ENCODE measurements at places on chromosomes 13 and 19. TPM values are rescaled to one million over a fixed set of nuclear protein-coding genes. Genes with fewer than 3 reads are reported as not detected.

Gene PRSS57
- polyA plus RNA-seq, result 0.35 TPM

Gene CATSPERD
- 1.1 TPM for polyA plus RNA-seq

Gene TBXA2R
- polyA plus RNA-seq, result 3.4 TPM

Gene C1QTNF9
- 0.26 TPM for polyA plus RNA-seq

Gene MUC16
- not detected for polyA plus RNA-seq

Gene SHD
- 0.21 TPM for polyA plus RNA-seq

Gene NCR1
- polyA plus RNA-seq, result 2.5 TPM

Gene HSD11B1L
- polyA plus RNA-seq, result 7.6 TPM

Gene ZIC5
- not detected for polyA plus RNA-seq

Gene URAD
- polyA plus RNA-seq, result not detected

Gene WDR88
- 1.5 TPM for polyA plus RNA-seq

Gene NLRP9
- not detected for polyA plus RNA-seq

Gene SIGLEC12
- polyA plus RNA-seq, result 0.10 TPM

Gene HCN2
- polyA plus RNA-seq, result 0.06 TPM

Gene ZNF726
- 12.3 TPM for polyA plus RNA-seq

Gene PPP1R37
- polyA plus RNA-seq, result 26.9 TPM

Gene ZNF681
- polyA plus RNA-seq, result 6.2 TPM

Gene NTN5
- polyA plus RNA-seq, result 1.0 TPM

Gene LGI4
- 3.4 TPM for polyA plus RNA-seq

Gene KDM4B
- 25.1 TPM for polyA plus RNA-seq

Gene TMEM38A
- 4.6 TPM for polyA plus RNA-seq

Gene ZSCAN1
- 2.4 TPM for polyA plus RNA-seq

Gene ZNF816
- 23.3 TPM for polyA plus RNA-seq

Gene PSPN
- 1.8 TPM for polyA plus RNA-seq

Gene LILRB5
- polyA plus RNA-seq, result 3.3 TPM

Gene PBX4
- polyA plus RNA-seq, result 18.0 TPM

Gene METTL21C
- polyA plus RNA-seq, result not detected

Gene PNMA8C
- polyA plus RNA-seq, result 0.51 TPM

Gene IZUMO1
- polyA plus RNA-seq, result 1.3 TPM

Gene ANKLE1
- 2.4 TPM for polyA plus RNA-seq

Gene GSX1
- polyA plus RNA-seq, result not detected

Gene SIGLECL1
- not detected for polyA plus RNA-seq

Gene RASL11A
- 12.1 TPM for polyA plus RNA-seq

Gene TMPRSS9
- polyA plus RNA-seq, result 0.46 TPM

Gene CYP2F1
- polyA plus RNA-seq, result 0.17 TPM

Gene KLF5
- 17.8 TPM for polyA plus RNA-seq

Gene GNG7
- polyA plus RNA-seq, result 6.2 TPM

Gene PIH1D1
- polyA plus RNA-seq, result 77.0 TPM

Gene EFNA2
- polyA plus RNA-seq, result 1.5 TPM

Gene PLIN4
- polyA plus RNA-seq, result 1.2 TPM

Gene LRRC4B
- 14.3 TPM for polyA plus RNA-seq

Gene KRTDAP
- 2.2 TPM for polyA plus RNA-seq

Measured in left lung (tissue), 14 donors.